ENCODE measurements at places on chromosomes 2 and 18. TPM values are rescaled to one million over a fixed set of nuclear protein-coding genes. Genes with fewer than 3 reads are reported as not detected.

The TBR1 gene
- polyA plus RNA-seq, result 9.4 TPM

The LHCGR gene
- polyA plus RNA-seq, result not detected

The CCDC74B gene
- 32.4 TPM for polyA plus RNA-seq

The GAREM2 gene
- polyA plus RNA-seq, result 14.9 TPM

The MOCOS gene
- 0.12 TPM for polyA plus RNA-seq

The IL1RN gene
- polyA plus RNA-seq, result not detected

The ELOA2 gene
- polyA plus RNA-seq, result not detected

The AQP12B gene
- 0.19 TPM for polyA plus RNA-seq

The RAB11FIP5 gene
- 16.2 TPM for polyA plus RNA-seq

The SLC9A4 gene
- polyA plus RNA-seq, result not detected

The BABAM2 gene
- polyA plus RNA-seq, result 49.6 TPM

The STARD6 gene
- 0.75 TPM for polyA plus RNA-seq

The PDE11A gene
- polyA plus RNA-seq, result 0.36 TPM

The ARHGAP25 gene
- polyA plus RNA-seq, result 4.9 TPM

The AQP4 gene
- 35.4 TPM for polyA plus RNA-seq

The HOXD11 gene
- polyA plus RNA-seq, result 5.1 TPM

The COL4A4 gene
- 0.63 TPM for polyA plus RNA-seq

The FKBP1B gene
- 22.8 TPM for polyA plus RNA-seq

The COA5 gene
- polyA plus RNA-seq, result 28.3 TPM

The CFAP65 gene
- polyA plus RNA-seq, result 0.61 TPM

The DNAH6 gene
- not detected for polyA plus RNA-seq

The DSG2 gene
- polyA plus RNA-seq, result 0.19 TPM

The ACVR1 gene
- polyA plus RNA-seq, result 14.2 TPM

The ABCG8 gene
- polyA plus RNA-seq, result not detected

The IL36A gene
- not detected for polyA plus RNA-seq

The RIT2 gene
- 8.6 TPM for polyA plus RNA-seq

The STON1 gene
- 0.95 TPM for polyA plus RNA-seq

The POTEJ gene
- polyA plus RNA-seq, result not detected

The DOK1 gene
- 9.7 TPM for polyA plus RNA-seq

The GNAL gene
- polyA plus RNA-seq, result 2.7 TPM

The RAB27B gene
- polyA plus RNA-seq, result 0.17 TPM

The EPHA4 gene
- 6.1 TPM for polyA plus RNA-seq

The LRATD1 gene
- 16.4 TPM for polyA plus RNA-seq

The DGKD gene
- polyA plus RNA-seq, result 16.2 TPM

The RNU2-63P gene
- polyA plus RNA-seq, result not detected

The TIMM21 gene
- 32.4 TPM for polyA plus RNA-seq

The NPPC gene
- 0.66 TPM for polyA plus RNA-seq

The C2orf66 gene
- not detected for polyA plus RNA-seq

The HES6 gene
- polyA plus RNA-seq, result 572 TPM

The HRH4 gene
- polyA plus RNA-seq, result not detected

The CDKL4 gene
- not detected for polyA plus RNA-seq

The RAB31 gene
- 28.7 TPM for polyA plus RNA-seq

The FAM228A gene
- polyA plus RNA-seq, result 0.34 TPM

The LRP2 gene
- 8.2 TPM for polyA plus RNA-seq

The LRRC30 gene
- not detected for polyA plus RNA-seq

The MYCN gene
- 12.0 TPM for polyA plus RNA-seq

The TEKT4 gene
- polyA plus RNA-seq, result not detected

The OSR1 gene
- 0.44 TPM for polyA plus RNA-seq

The INHBB gene
- polyA plus RNA-seq, result 13.9 TPM

The NXPH2 gene
- not detected for polyA plus RNA-seq

The RESP18 gene
- not detected for polyA plus RNA-seq

Measured in brain (organoid and tissue), 16 donors.